Activated CD8-positive, alpha-beta T cell treated with anti-CD3 and anti-CD28 coated beads for 36 hours (primary cell): ENCODE measurements at places on chromosomes 6 and 20. TPM values are rescaled to one million over a fixed set of nuclear protein-coding genes. Genes with fewer than 3 reads are reported as not detected.

DNA sequence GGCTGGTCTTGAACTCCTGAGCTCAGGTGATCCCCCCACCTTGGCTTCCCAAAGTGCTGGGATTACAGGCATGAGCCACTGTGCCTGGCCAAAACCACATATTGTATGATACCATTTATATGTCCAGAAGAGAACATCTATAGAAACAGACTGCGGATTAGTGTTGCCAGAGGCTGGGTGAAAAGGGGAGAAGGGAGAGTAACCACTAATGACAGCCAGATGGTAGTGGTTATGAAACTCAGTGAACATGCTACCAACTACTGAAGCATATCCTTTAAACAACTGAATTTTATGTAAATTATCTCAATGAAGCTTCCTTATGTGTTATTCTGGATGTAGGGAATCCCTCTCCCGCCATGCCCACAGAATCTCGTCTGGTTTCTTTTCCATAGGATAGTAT is 15.7 kb downstream of the SLC23A2 start:
- H3K4me1 ChIP-seq, result peaks cover 40% of the 10 kb centered on the region
- H3K4me3 ChIP-seq, result no peak overlapping the region
- H3K27me3 ChIP-seq, result no peaks in the 10 kb centered on the region

GRCh38 chr20:3651204-3651962 is 11.8 kb downstream of the GFRA4 start:
- no peak overlapping the region for H3K4me3 ChIP-seq
- peaks cover 7% of the 10 kb centered on the region for H3K36me3 ChIP-seq
- no peak overlapping the region for H3K27ac ChIP-seq
- no peak for DNase-seq
- no peaks in the 10 kb centered on the region for H3K27me3 ChIP-seq
- no peaks in the 10 kb centered on the region for H3K4me1 ChIP-seq

DNA sequence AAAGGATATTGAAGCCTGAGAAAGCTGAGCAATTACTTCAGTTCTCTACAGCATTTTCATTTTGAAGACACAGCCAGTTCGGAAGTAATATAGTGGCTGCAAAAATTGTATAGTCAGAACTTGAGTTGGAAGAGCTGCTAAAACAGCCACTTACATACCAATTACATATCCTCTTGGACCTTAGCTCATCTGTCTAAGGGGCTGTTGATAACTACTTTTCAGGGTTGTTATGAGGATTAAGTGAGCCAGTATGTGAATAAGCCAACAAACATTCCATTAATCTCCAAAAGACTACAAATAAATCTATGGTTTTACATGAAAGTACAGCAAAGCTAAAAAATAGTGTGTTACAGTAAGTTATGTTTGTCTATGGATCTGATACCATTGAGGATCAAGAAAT is 59.7 kb downstream of the TMEM200A start:
- H3K27ac ChIP-seq, result no peak overlapping the region
- no peaks in the 10 kb centered on the region for H3K27me3 ChIP-seq
- no peak for DNase-seq
- H3K4me3 ChIP-seq, result no peak overlapping the region
- H3K4me1 ChIP-seq, result no peaks in the 10 kb centered on the region
- no peaks in the 10 kb centered on the region for H3K36me3 ChIP-seq

GRCh38 chr6:152068622-152069261 is 261.3 kb downstream of the ESR1 start:
- no peaks in the 10 kb centered on the region for H3K4me1 ChIP-seq
- DNase-seq, result no peak
- H3K27ac ChIP-seq, result no peak overlapping the region
- H3K4me3 ChIP-seq, result no peak overlapping the region
- H3K36me3 ChIP-seq, result no peaks in the 10 kb centered on the region

DNA sequence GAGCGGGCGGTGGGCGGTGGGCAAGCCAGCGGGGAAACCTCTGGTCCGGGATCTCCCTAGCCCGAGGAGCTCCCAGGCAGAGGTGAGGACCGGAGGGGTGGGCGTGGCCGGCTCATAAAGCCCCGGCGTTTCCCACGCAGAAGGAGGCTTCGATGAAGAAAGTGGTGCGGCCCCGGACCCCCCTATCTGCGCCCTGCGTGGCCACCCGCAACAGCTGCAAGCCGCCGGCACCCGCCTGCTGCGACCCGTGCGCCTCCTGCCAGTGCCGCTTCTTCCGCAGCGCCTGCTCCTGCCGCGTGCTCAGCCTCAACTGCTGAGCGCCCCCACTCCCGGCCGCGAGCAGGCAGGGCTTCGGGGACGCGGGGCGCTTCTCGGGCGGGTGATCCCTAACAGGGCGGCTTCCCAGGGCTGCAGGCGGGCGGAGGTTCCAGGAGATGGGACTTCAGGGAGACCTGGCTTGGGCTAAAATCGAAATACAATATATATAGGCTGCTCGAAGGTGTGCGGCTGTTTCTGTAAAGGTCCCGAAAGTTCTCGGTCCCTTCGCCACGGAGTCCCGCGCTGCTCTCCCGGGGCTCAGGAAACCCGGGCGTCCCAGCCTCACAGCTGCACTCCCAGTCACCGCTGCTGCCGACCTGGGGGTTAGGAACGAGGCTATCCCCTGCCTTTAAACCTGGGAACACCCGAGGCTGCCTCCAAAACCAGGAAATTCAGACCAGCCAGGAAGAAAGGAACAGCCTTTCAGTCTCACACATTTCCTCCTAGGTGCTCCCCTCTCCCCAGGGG is 27.8 kb downstream of the ASIP start:
- peaks cover 2% of the 10 kb centered on the region for H3K27me3 ChIP-seq
- peak overlapping the region; percentile 10 for H3K4me3 ChIP-seq
- no peak overlapping the region for H3K27ac ChIP-seq
- peaks cover 2% of the 10 kb centered on the region for H3K4me1 ChIP-seq
- peak; percentile 34 for DNase-seq

GRCh38 chr20:64149809-64150560 is 14.3 kb upstream of the MYT1 start:
- H3K27me3 ChIP-seq, result no peaks in the 10 kb centered on the region
- H3K36me3 ChIP-seq, result no peaks in the 10 kb centered on the region

GRCh38 chr20:1377984-1378734 is 14.7 kb downstream of the FKBP1A start:
- peaks cover 46% of the 10 kb centered on the region for H3K36me3 ChIP-seq
- no peak for DNase-seq
- no peaks in the 10 kb centered on the region for H3K27me3 ChIP-seq
- no peak overlapping the region for H3K4me3 ChIP-seq
- peak overlapping the region; percentile 81 for H3K27ac ChIP-seq

- H3K27ac ChIP-seq, result no peak overlapping the region
- H3K4me1 ChIP-seq, result no peaks in the 10 kb centered on the region
- no peaks in the 10 kb centered on the region for H3K36me3 ChIP-seq
- H3K4me3 ChIP-seq, result no peak overlapping the region
Observed at GRCh38 chr6:3856576-3856975, 7.4 kb downstream of the FAM50B start.

- H3K4me1 ChIP-seq, result peaks cover 14% of the 10 kb centered on the region
- H3K27me3 ChIP-seq, result no peaks in the 10 kb centered on the region
- H3K27ac ChIP-seq, result no peak overlapping the region
- DNase-seq, result no peak
- H3K36me3 ChIP-seq, result no peaks in the 10 kb centered on the region
- H3K4me3 ChIP-seq, result no peak overlapping the region
Observed at GRCh38 chr6:24490948-24491347, 1.6 kb upstream of the GPLD1 start.

MCHR2 gene
- total RNA-seq, result not detected

KIF13A gene
- not detected for total RNA-seq

ARFGAP1 gene
- 75.0 TPM for total RNA-seq

GZF1 gene
- 13.7 TPM for total RNA-seq
